NB4 (cell line): ENCODE measurements at places on chromosomes 16 and 17.

GRCh38 chr17:2631211-2631610 lies 37.8 kb downstream of the PAFAH1B1 start:
- DNase-seq = no peak

DNA sequence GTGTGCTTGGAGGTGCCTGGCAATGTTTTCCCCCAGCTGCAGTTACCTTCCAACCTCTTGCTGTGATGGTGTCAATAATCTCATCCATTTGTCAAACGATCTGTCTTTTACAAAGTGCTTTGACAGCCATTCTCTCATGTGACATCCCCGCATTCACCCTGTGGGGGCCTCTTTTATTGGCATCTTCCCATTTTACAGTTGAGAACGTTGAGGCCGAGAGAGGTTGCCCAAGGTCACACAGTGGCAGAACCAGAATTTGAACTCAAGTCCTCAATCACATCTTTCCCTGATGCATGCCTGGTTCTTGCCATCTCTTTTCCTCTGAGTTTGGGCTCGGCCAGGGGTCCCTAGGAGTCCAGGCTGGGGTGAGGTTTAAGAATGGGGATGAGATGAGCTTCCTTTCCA lies 1.5 kb downstream of the TAOK2 start:
- no peak for DNase-seq

DNA sequence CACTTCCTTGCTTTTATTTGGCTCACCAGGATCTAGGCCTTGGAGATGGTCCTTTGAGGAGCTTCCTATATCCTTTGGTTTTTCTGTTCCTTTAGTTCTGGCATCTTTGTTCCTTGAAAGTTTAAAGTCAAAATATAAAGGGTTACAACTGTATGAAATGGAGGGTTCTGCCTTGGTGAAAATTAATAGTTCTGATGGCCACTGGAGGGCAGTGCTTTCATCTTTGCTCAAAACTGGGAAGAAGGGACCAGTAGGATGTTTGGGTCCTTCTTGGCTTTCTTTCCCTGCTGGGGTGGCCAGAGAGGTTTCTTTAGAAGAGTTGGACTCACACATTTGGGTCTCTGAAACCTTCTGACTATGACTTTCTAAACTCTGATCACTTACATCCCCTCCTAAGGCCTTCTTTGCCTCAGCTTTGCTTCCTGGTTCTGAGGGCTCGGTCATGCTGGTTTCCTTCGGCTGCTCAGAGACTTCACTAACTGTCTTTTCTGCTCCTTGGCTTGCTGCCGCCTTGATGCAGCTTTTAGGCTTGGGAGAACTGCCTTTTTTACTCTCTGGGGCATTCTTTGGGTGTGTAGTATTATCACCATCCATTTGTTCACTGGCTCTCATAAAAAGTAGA lies 10.9 kb upstream of the ITGA2B start:
- peak; percentile 33 for DNase-seq

GRCh38 chr17:45316434-45317110 lies at the start of gene MAP3K14:
Gene MAP3K14 (minus strand): TSS chr17:45317020. CDS start chr17:45290745, 26,275 bp downstream.
- peak; percentile 81 for DNase-seq

GRCh38 chr17:10368561-10368960 lies 4.2 kb downstream of the MYH13 start:
- DNase-seq = peak; percentile 40
